ENCODE measurements at places on chromosomes 5 and 9.

DNA sequence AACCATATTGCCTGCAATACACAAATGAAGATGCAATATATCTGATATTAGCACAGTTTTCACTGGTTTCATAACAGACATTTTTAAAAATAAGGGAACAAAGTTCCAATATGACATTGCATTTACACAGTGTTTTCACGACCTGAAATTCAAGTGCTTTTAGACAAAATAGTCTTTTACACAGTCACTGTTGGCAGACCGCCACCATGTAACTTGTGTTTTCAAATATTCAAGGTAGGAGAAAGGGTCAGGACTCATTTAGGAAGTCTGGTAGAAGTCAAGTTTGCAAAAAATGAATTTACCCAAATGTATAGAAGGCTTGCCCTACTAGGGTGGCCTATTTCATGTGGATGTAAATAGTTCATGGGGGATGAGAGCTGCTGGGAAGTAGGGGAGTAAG is 98.1 kb upstream of the TAS2R1 start:
- no peak for DNase-seq

DNA sequence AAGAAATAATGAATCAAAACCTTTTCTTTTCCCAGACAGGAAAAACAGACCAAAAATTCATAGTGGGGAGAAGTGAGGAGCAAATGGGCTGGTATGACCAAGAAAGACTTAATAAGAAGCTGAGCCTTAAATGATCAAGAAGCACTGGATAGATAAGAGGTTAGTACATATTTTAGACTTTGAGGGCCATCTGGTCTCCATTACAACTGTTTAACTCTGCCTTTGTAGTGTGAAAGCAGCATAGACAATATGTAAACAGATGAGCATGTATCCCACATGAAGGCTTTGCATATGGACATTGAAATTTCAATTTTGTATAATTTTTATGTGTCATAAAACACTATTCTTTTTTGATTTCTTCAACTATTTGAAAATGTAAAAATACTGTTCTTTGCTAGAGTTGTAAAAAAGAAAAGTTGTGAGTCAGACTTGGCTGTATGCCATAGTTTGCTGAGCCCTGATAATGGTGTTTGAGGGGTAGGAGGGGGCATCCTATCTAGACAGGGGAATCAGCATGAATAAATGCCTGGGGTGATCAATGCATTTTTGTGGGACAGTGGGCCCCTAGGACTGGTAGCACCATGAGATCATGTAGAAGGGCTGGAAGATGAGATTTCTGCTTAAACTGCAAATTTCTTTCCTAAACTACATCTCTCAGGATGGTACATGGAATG is 91.8 kb upstream of the GPR151 start:
- DNase-seq, result no peak

GRCh38 chr5:140312791-140313189 is 9.9 kb upstream of the PFDN1 start:
- no peak for DNase-seq

GRCh38 chr5:43275391-43275790 is 37.8 kb downstream of the HMGCS1 start:
- DNase-seq, result no peak

GRCh38 chr5:55997742-55998351 is 3.1 kb upstream of the IL6ST start:
- no peak for DNase-seq

GRCh38 chr9:136147038-136147889 is 28.6 kb upstream of the TMEM250 start:
- no peak for DNase-seq

GRCh38 chr5:11037941-11038340 is 276.9 kb upstream of the DAP start:
- no peak for DNase-seq

DNA sequence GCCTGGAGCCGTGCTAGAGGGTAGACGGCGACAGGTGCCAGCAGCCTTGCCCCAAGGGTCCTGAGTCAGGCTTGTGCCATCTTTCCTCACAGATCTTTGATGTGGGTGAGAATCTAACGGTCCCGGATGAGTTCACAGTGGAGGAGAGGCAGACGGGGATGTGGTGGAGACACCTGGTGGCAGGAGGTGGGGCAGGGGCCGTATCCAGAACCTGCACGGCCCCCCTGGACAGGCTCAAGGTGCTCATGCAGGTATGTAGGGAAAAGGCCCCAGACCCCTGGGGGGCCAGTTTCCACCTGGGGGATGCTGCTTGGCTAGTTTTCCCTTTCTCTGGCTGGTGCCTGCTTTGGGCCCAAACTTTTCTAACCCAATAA is 24.0 kb downstream of the PTGES2 start:
- DNase-seq, result no peak
